T-helper 17 cell (primary cell): ENCODE measurements at places on chromosomes 1 and 21.

GRCh38 chr1:210125143-210125542, 107.5 kb upstream of the SERTAD4 start:
- no peak for DNase-seq

GRCh38 chr1:222769971-222770620, 33.1 kb downstream of the FAM177B start:
- DNase-seq = no peak

DNA sequence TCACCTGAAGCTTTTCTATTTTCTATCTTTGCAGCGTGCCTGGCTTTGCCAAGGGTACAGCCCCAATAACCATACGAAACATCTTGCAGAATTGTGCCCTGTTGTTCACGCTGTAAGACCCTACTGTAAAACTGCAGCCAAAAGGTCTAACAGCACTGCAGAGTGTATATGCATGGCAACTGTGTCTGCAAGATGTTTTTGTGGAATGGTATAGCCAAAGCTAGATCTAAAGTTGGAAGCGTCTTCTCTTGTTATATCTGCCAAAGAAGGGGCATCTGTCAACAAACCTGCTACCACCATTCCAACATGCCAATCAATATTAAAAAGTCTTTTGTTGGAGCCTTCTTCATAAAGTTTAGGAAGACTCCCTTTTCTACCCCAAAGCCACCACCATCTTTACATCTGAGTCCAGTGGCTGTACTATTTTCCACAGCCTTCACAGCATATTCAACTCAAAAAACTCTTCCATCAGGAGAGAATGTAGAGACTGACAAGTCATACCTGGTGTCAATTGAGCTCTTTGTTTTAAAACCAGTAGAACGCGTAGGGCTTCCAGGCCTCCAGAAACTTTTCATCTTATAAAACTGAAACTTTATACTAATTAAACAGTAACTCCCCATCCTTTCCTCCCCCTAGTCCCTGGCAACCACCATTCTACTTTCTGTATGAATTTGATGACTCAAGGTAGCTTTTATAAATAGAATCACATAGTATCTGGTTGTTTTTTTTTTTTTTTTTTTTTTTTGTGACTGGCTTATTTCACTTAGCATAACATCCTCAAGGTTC, 40.0 kb downstream of the ZSCAN20 start:
- DNase-seq = no peak

DNA sequence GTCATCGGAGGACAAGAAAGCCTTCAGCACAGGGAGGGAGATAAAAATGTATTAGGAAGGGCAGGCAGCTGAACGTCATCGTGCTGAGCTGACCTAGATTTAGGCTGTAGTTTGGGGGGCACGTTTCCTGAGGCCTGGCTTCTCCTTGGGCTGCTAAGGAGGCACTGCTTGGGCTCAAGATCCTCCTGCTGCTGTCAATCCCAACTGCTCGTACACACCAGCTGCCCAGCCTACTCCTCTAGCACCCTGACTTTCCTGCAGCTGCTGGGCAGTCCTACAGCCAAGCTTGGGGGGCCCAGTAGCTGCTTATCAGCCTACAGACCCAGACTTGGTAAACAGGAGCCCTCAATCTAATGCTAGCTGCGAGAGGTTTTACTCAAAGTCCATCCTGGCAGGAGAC, 6.2 kb downstream of the TMEM35B start:
- DNase-seq = no peak

DNA sequence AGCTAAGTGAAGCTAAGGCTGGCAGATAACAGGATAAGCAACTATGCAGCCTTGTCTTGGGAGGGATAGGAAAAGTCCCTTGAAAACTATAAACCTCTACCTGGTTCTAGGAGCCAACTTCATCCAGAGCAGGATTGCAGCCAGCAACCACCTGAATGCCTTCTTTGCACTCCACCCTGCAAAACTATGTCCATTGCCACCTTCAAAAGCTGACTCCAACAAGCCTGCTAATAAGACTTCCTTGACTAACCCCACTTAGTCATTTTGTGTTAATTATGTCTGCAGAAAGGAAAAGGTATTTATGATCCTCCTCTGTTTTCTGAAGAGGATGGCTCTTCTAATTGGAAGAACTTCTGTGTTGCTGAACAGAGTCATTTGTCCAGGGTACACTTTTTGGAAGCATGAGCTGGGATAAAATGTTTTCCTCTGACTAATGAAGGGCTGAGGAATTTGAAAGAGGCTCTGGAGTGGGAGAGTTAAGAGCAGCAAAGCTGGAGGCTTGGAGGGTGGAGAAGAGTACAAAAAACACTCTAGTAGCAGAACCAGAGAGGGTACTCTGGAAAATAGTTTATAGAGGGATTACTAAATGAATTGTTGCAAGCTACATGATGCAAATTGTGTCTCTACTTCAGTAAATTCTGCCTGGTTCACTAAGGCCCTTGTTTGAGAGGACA, 9.6 kb upstream of the RIMKLA start:
- DNase-seq = no peak

- DNase-seq = no peak
These were observed 555.5 kb upstream of the NR5A2 start for GRCh38 chr1:199472018-199472417.

GRCh38 chr1:214216779-214217178, 64.2 kb upstream of the SMYD2 start:
- no peak for DNase-seq

- no peak for DNase-seq
These were observed 140.4 kb upstream of the C1orf105 start for GRCh38 chr1:172279939-172280636.

DNA sequence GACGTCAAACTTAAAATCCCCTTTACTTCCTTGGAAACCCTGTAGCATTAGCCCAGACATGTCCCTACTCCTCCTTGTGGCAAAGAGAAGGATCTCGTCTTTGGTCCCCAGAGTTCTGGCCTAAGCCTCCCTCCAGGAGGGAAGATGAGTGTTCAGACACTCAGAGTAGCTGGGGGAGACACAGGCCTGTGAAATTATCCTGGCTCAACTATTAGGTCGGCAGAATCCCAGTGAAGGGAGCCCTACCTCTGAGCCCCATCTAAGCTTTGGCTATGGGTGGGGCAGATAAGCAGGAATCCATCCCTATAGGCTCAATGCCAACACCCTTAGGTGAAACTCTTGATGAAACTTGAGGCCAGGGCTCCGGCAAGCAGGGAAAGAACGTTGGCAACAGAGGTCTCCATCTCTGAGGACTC, 1.7 kb upstream of the SFN start:
- DNase-seq = no peak

DNA sequence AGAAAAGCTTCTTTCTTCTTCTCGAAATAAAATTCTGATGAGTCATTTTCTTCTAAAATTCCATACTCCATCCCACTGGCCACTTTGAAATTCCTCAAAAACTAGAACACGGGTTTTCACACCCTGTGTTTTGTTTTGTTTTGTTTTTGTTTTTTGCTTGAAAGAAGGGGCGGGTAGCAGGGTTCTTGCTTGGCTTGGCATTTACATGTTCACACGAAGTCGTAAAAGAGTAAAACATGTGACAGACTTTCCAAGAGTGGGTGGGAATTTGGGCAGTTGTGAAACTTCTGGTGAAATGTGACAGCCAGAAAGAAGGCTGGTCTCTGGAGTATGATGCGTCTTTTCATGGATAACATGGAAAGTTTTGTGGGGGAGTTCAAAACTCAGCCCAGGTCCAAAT, 47.1 kb upstream of the FMN2 start:
- DNase-seq = no peak

GRCh38 chr1:216830424-216831210, 107.4 kb upstream of the ESRRG start:
- DNase-seq = no peak

- no peak for DNase-seq
These were observed 87.9 kb downstream of the RGS7 start for GRCh38 chr1:241269116-241269515.

- no peak for DNase-seq
These were observed 42.3 kb upstream of the PWP2 start for GRCh38 chr21:44064852-44065403.
